ENCODE measurements at places on chromosomes 1 and 21.
A peak's percentile ranks its signal among the peaks of the same experiment; 100 is the strongest.

DNA sequence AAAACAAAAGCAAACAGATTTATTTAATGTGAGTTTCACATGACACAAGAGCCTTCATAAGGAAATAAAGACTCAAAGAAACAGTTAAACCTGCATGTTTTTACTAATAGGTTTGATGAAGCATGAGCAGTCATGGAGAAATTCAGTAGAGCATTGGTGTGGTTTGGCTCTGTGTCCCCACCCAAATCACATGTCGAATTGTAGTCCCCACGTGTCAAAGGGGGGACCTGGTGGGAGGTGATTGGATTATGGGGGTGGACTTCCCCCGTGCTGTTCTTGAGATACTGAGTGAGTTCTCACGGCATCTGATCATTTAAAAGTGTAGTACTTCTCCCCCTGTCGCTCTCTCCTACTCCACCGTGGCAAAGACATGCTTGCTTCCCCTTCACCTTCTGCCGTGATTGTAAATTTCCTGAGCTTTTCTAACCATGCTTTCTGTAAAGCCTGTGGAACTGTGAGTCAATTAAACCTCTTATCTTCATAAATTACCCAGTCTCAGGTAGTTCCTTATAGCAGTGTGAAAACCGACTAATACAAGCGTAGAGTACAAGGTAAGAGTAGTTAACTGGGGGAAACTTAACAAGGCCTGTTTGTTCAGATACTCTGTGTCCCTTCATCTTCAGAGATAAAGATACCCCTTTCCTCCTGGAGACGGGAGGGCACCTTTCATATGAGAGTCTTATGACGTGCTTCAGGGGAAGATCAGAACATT, 354.8 kb downstream of the SIPA1L2 start:
- H3K36me3 ChIP-seq, result no peaks in the 10 kb centered on the region
- H3K4me3 ChIP-seq, result no peak overlapping the region
- no peak overlapping the region for H3K27ac ChIP-seq
- H3K4me1 ChIP-seq, result peaks cover 4% of the 10 kb centered on the region

GRCh38 chr1:33373606-33374005, 52.7 kb upstream of the A3GALT2 start:
- no peak overlapping the region for H3K27ac ChIP-seq
- no peak for DNase-seq
- H3K4me3 ChIP-seq, result no peak overlapping the region
- no peaks in the 10 kb centered on the region for H3K27me3 ChIP-seq

GRCh38 chr1:6360517-6361070, 33.0 kb downstream of the ACOT7 start:
- peaks cover 13% of the 10 kb centered on the region for H3K4me1 ChIP-seq
- no peak overlapping the region for H3K4me3 ChIP-seq
- no peaks in the 10 kb centered on the region for H3K27me3 ChIP-seq
- no peak for DNase-seq
- peaks cover 1% of the 10 kb centered on the region for H3K36me3 ChIP-seq

DNA sequence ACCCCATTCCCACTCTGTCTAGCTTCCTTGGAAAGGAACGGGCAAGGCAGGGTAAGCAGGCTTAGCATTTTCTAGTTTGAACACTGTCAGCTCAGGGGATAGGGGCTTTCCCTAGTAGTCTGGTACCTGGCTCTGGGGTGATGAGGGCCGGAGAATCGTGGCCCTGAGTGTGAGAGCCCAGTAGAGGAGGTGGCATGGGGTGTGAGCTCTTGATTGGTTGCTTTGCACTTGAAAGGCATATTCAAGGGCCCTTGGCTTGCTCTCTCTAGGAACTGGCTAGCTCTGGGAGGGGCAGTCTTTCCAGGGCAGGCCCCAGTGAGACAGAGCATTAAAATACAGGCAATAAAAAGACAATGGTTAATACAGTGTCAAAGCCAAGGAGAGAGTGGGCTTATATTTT, 10.8 kb upstream of the EXTL1 start:
- no peak overlapping the region for H3K4me3 ChIP-seq
- H3K27me3 ChIP-seq, result no peaks in the 10 kb centered on the region
- no peak for DNase-seq
- H3K36me3 ChIP-seq, result no peaks in the 10 kb centered on the region
- H3K4me1 ChIP-seq, result no peaks in the 10 kb centered on the region

DNA sequence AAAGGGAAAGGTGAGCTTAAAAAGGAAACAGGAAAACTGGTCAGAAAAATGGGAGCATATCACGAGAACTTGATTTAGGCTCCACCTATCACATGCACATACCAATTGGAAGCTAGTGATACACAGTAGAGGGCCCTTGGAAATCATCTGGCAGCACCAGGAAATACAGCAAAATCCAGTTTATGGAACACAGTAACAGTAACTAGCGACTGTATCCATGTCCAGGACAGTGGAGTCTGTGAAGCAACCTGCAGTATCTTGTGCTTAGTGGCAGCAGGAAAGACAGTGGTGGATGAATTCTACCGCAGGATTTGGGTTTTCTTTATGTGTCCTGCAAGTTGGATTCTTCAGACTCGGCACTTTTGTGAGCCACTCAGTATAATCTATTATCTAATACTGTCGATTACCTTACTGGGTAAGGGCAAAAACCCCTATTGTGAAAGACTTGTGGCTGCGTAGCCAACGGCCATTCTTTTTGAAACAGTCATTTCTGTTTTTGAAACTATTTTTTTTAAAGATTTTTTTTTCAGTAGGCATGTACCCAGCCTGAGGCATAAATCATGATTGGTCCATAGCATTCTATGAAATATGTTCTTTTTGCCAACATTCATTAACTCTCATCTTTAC, 1.6 kb upstream of the KDM4A start:
- H3K27ac ChIP-seq, result no peak overlapping the region
- peaks cover 5% of the 10 kb centered on the region for H3K4me1 ChIP-seq
- no peaks in the 10 kb centered on the region for H3K27me3 ChIP-seq
- peaks cover 2% of the 10 kb centered on the region for H3K36me3 ChIP-seq

DNA sequence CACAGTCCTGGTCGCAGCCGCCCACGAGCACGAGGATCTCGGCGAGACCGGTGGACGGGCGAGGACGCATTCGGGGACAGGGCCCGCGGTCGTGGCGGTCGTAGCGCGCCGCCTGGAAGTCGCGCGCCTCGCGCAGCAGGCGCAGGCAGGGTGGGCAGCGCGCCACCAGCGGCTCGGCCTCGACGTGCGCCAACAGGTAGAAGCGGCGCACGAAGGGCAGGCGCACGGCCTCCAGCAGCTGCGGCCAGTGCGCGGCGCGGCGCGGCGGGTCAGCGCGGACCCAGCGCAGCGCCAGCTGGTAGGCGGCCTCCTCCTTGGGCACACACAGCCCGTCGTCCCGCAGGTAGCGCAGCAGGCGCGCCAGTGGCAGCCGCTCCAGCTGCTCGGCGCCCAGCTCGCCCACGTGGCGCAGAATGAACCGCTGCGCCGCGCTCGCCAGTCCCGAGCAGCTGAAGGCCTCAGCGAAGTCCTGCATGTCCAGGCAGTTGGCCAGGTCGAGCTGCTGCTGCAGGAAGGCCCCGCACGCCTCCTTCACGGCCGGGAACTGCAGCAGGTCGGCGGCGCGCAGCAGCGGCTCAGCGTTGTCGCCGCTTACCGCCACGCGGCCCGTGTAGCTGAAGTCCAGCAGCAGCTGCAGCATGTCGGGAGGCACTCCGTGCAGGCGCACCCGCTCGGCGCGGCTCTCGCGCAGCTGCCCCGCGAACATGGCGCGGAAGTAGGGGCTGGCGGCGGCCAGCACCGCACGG, 573 bp downstream of the KLHL21 start:
- H3K27me3 ChIP-seq, result peaks cover 6% of the 10 kb centered on the region
- peaks cover 11% of the 10 kb centered on the region for H3K36me3 ChIP-seq
- peaks cover 17% of the 10 kb centered on the region for H3K4me1 ChIP-seq
- peak overlapping the region; percentile 68 for H3K4me3 ChIP-seq
- H3K27ac ChIP-seq, result peak overlapping the region; percentile 63
- no peak for DNase-seq

- peak; percentile 65 for DNase-seq
- no peak overlapping the region for H3K27ac ChIP-seq
- H3K36me3 ChIP-seq, result no peaks in the 10 kb centered on the region
- no peak overlapping the region for H3K4me3 ChIP-seq
- peaks cover 30% of the 10 kb centered on the region for H3K27me3 ChIP-seq
Observed at GRCh38 chr1:201530741-201531531, 8.0 kb upstream of the NAV1 start.

DNA sequence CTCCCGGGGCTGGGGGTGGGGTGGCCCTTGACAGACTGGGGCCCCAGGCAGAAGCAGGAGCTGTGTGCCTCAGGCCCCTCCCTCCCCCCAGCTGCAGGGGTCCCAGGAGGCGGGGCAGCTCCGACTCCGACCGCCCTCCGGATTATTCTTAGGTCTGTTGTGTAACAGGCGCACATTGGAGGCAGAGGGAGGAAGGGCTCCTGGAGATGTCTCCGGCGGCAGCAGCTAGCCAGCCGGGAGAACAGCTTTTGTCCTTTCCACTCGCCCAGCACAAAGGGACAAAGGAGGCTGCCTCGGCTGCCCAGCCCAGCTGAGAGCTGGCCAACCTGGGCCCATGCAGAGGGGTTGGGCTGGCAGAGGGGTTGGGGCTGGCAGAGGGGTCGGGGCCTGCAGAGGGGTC, 29.7 kb upstream of the PLCH2 start:
- H3K27ac ChIP-seq, result peak overlapping the region; percentile 99
- peak; percentile 81 for DNase-seq
- H3K36me3 ChIP-seq, result no peaks in the 10 kb centered on the region
- peaks cover 36% of the 10 kb centered on the region for H3K4me1 ChIP-seq
